Stimulated activated CD4-positive, alpha-beta T cell treated with anti-CD3 and anti-CD28 coated beads, Interleukin-12 subunit alpha, Interleukin-12 subunit beta, amount 100 ng/mL, for 24 hours (primary cell): ENCODE measurements at places on chromosomes 5 and 9.

GRCh38 chr5:33558489-33558888, 117.7 kb downstream of the TARS1 start:
- no peak for DNase-seq

DNA sequence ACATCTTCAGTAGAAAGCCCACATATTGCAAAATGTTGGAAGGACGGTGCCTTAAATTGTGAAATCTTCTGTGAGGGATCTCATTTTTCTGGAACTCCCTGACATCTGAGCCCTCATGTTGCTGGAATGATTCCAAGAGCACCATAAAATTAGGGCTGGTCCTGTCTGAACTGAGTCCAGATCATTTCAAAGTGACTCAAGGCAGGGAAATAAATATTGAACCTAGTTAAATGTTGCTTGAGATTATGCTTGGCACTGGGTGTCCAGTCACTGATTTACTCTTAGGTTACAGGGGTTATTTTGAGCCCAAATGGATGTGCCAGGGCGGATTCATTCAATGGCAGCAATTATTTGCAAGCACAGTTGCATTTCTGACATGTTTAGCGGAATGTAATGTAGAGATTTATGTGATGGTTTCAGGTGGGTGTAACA, 437.0 kb downstream of the PIK3R1 start:
- DNase-seq, result no peak

DNA sequence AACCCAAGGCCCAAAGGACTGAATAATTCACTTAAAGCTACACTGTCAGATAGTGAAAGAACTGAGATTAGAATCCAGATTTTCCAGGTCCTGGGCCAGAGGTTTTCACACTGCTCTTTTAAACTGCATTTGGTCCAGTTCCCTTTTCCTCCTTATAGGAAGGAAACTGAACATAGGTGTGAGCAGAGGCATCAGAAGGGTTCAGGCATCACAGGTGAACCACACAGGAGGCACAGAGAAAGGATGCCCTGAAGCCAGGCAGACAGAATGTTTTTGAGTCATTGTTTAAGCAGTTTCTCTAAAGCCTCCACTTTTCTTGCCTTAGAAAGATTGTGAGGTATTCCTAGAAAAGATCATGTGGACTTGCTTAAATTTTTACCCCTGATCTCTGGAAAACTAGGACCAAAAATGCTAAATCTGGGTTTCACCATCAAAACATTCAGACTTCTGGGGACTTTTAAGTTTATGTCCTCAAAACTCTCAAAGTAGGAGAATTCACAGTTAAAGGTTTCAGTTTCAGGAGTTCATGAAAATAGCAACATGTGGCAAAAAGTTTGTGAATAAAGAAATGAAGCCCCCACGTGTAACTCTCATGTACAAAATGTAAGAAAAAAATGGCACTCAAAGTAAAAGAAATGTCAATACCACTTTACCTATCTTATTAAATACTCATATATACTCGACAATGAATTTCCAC, 386.1 kb downstream of the NTRK2 start:
- DNase-seq, result no peak

GRCh38 chr5:38330207-38330606, 71.8 kb downstream of the EGFLAM start:
- DNase-seq, result no peak

DNA sequence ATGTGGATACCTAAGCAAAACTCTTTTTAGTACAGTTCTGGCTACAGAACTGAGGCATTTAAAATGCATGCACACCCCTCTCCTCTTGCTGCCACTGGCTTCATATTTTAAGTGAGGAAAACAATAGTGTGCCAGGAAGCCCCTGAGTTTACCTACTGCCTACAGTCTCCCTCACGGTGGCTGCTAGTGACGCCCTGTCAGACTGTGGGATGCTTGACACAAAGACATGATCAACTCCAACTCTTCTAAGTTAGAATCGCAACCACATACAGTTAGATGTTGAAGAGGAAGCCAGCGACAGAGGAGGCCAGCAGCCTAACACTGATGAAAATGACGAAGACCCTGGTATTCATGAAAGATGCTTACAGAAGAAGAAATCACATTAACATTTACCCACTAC, 1.3 kb downstream of the SEC16A start:
- no peak for DNase-seq

DNA sequence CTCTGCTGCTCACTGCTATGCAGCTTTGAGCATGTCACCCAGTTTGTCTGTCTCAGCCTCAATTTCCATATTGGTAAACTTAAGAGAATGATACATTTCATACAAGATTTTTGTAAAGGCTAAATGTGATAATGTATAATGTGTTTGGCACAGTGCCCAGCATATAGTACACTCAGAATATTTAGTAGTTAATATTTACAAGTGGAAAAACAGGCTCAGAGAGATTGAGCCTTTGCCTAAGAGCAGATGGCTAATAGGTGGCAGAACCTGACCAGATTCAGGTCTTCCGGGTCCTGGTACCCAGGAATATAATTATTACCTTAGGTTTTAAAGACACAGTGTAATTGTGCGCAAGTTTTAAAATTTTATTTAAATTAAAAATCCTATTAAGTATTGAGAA, 46.8 kb upstream of the KIAA1958 start:
- DNase-seq, result no peak

GRCh38 chr5:154395407-154396106, 50.2 kb upstream of the SAP30L start:
- no peak for DNase-seq

DNA sequence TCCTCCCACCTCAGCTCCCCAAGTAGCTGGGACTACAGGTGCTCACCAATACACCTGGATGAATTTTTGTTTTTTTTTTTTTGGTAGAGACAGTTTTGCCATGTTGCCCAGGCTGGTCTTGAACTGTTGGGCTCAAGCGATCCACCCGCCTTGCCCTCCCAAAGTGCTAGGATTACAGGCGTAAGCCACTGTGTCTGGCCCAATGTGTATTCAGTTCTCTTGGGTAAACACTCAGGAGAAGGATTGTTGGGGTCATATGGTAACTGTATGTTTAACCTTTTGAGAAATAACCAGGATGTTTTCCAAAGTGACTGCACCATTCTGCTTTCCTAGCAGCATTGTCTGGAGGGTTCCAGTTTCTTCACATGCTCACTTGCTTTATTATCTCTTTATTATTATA, 67.4 kb downstream of the TNPO1 start:
- no peak for DNase-seq

GRCh38 chr5:79759436-79759835, 69.8 kb downstream of the CMYA5 start:
- DNase-seq, result no peak

GRCh38 chr9:7368410-7369292, 430.9 kb downstream of the DMAC1 start:
- DNase-seq, result no peak

GRCh38 chr5:39815711-39816110, 390.9 kb upstream of the DAB2 start:
- DNase-seq, result no peak

- DNase-seq, result no peak
Measured at GRCh38 chr9:86557063-86557766, 203.0 kb upstream of the TUT7 start.

DNA sequence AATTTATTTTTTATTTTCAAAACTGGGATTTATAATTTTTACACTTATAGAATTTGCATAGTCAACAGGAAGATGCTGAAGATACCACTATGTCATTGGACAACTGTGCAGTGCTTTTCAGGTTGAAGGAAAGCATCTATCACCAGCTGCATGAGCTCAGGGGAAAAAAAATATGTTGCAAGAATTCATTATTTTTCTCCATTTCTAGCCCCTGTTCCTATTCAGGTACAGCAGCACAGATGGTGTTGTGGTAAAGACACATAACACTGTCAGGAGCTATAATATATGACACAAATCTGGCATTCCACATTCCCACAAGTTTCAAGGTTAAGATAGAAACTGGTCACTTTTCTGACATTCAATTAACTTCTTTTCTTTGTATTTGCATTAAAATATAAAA, 1088.6 kb downstream of the MAT2B start:
- no peak for DNase-seq

- no peak for DNase-seq
Measured at GRCh38 chr9:22158927-22159346, 149.8 kb upstream of the CDKN2B start.

DNA sequence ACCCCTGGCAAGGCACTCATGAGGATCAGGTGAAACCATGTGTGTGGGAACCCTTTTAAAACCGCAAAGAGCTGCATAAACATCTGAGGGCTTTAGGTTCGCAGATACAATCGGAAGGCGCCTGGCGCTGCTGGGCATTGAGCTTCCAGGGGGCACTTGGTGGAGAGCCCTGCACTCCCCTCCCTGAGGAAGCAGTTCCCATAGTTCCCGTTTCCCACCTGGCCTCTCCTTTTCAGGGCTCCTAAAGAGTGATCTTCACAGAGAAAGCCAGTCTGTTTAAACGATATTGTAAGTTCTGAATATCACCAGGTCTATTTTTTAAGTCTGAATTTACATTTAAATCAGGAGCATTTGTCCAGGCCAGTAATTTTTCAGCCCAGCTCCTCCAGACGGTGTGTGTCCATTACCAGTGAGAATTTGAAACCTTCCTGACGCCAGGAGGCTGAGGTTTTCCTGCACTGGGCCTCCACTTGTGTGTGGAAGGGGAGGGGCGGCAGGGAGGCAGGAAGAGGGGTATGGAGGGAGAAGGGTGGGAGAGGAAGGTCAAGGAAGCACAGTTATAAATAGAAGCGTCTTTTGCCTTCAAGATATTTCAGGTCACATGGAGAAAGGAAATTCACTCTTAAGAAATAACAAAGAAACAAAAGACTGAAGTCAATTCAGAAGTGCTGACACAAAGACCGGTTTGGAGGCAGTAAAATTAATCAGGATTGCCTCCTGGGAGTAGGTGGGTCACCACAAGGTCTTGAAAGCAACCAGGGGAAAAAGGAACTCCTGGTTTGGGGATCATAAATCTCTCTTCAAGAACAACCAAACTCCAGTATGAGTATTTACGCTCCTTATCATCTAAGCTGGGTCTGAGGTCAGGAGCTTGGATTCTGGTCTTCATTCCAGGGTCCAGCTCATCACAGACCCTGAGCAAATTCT, 14.3 kb upstream of the MGAT1 start:
- DNase-seq, result no peak

DNA sequence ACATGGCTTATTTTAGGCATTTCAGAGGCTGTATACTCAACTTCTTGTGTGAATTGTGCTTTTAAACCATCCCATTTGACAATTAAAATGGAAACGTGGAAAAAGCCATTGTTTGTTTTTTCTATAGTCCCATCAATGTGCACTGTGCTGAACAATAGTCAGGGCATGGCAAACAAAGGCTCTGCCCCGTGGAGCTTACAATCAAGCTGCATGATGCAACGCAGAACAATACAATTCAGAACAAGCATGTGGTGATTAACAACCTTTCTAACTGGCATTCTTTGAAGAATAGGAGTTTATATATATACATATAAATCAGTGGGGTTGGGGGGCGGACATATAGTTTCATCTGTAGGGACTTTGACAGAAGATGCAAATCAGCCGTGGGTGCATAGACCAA, 2125.4 kb upstream of the WWC1 start:
- DNase-seq, result no peak

GRCh38 chr5:135842737-135843136, 8.3 kb downstream of the SLC25A48 start:
- DNase-seq, result no peak
